ENCODE measurements at places on chromosomes 16 and 17. TPM values are rescaled to one million over a fixed set of nuclear protein-coding genes. Genes with fewer than 3 reads are reported as not detected.

The ATP1B2 gene
- total RNA-seq, result not detected

The HSPB9 gene
- 0.58 TPM for total RNA-seq

The SLC35G6 gene
- not detected for total RNA-seq

The CACNA1G gene
- not detected for total RNA-seq

The RNF222 gene
- total RNA-seq, result 0.12 TPM

The RAPGEFL1 gene
- 4.6 TPM for total RNA-seq

The SLFN14 gene
- total RNA-seq, result 0.07 TPM

The NEUROD2 gene
- total RNA-seq, result not detected

The CUEDC1 gene
- total RNA-seq, result not detected

The TMEM220 gene
- 0.29 TPM for total RNA-seq

The CFAP97D1 gene
- not detected for total RNA-seq

The SCNN1G gene
- total RNA-seq, result not detected

The SPATA22 gene
- not detected for total RNA-seq

Measured in activated CD8-positive, alpha-beta memory T cell treated with anti-CD3 and anti-CD28 coated beads, Interleukin-2, amount 10 ng/mL, durations not matched to agents 7 days and 5 days (primary cell).